Activated T-helper 1 cell treated with Interleukin-2 at 50 U/mL for 16 hours (primary cell): ENCODE measurements at places on chromosomes 2 and 18.

GRCh38 chr2:128612628-128613027 is 294.0 kb upstream of the HS6ST1 start:
- no peak for DNase-seq

GRCh38 chr2:162184359-162184758 is 32.3 kb upstream of the GCG start:
- no peak for DNase-seq

DNA sequence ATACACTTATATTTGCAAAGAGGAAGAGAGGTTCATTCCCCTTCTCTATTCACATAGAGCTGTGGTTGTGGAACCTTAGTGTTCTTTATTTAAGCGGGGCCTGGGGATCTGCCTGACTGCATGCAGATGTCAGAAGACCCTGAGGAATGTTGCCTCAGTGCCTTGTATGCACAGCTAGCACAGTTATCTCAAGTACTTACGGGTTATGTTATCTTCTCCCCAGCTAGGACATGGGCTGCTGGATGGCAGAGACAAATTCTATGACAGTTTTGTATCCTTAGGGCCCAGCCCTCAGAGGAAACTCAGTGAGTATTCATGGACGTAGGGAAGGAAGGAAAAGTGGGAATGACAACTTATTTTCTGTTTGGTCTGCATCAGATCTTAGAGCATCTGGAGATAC is 37.7 kb upstream of the RTN4 start:
- DNase-seq = no peak

- no peak for DNase-seq
Measured at GRCh38 chr2:134097740-134098139, 156.1 kb upstream of the MGAT5 start.

DNA sequence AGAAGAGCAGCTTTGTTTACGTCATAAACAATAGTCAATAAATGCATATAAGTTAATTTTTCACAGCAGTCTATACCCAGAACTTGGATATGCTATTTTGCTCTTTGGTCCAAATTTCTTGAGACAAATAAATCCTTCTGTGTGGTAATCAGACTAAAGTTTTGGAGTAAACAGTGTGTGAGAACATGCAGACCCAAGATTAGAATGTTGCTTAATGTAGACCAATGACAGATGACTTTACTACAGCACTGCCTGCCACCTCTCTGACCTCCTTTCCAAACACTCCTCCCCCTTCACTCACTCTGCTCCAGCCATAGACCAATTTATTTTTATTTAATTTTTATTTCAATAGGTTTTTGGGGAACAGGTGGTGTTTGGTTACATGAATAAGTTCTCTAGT is 115.3 kb upstream of the TANK start:
- DNase-seq = no peak

DNA sequence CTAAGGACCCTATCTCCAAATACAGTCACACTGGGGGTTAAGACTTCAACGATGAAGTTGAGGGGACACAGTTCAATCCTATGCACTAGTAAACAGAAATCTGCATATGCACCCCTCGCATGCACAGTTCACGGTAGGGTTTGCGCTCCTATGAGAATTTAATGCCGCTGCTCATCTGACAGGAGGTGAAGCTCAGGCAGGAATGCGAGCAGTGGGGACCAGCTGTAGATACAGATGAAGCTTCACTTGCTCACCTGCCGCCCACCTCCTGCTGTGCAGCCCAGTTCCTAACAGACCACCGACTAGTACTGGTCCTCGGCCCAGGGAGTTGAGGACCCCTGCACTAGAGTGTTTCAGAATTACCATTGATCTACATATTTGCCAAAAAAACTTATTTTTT is 40.0 kb upstream of the FAHD2A start:
- DNase-seq = no peak

DNA sequence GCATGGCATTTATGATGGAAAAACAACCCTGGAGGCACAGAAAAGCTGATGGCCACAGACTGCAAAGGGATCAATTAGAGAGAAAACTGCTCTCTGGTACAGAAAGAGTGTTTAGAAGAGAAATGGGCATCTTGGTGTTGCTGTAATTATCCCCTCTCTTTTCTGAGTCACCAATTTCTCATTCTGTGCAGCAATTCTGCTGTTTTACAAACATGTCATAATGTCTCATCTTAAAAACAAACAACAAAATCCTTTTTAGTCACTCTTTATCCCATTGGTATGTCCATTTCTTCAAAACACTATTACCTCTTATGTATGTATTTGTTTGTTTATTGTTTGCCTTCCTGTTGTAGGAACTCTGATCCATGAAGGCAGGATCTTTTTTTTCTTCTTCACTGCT is 73.9 kb upstream of the HK2 start:
- no peak for DNase-seq

DNA sequence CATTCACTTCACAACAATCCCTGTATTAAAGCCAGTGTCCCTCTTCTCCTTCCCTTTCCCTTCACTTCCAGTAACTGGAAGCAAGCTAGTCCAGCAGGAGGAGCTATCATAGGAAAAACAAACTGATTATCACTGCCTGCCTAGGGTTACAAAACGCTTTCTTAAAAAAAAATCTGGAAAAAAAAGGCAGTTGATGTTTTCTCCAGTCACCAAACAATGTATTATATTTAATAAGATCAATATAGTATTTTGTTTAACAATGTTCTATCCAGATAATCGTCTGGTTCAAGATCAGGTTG is 78.8 kb upstream of the ITGB6 start:
- DNase-seq = no peak

- no peak for DNase-seq
Measured at GRCh38 chr18:711310-711656, 1.1 kb downstream of the ENOSF1 start.
